ENCODE measurements at places on chromosomes 5 and 9.

GRCh38 chr9:22216730-22217172 lies 207.6 kb upstream of the CDKN2B start:
- no peak for DNase-seq

DNA sequence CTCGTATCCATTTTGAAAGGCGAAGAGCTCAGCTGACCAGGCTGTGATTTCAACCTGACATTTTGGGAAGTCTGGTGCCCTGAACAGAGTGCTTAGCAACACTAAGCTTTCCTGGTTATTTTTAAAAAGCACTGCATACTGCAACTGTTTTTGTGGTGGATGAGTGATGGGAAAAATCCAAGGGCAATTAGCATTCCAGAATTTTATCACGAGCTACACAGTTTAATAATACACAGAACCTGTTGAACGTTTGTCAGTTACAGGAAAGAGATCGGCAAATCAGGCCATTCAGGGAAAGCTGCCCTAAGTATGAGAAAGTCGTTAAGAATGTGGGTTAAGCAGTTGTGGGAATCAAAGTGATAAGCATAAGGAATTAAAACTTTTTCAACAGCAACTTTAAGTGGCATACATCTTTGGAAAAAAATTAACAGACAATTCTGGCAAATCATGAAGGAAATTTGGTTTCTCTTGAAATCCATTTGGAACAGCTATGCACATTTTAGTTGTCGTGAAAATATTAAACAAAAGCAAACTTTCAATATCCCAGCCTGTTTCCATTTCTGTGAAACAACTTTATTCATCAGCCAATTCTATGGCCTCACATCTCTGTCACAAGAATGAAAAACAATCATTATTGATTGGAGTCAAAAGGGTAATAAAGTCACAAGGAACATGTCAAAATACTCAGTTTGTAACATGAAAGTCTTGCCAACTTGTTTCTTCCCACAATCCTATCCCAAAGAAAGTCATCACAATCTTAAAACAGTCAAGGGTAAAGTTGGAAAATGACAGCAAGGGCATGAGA lies 25.7 kb downstream of the PUM3 start:
- no peak for DNase-seq

DNA sequence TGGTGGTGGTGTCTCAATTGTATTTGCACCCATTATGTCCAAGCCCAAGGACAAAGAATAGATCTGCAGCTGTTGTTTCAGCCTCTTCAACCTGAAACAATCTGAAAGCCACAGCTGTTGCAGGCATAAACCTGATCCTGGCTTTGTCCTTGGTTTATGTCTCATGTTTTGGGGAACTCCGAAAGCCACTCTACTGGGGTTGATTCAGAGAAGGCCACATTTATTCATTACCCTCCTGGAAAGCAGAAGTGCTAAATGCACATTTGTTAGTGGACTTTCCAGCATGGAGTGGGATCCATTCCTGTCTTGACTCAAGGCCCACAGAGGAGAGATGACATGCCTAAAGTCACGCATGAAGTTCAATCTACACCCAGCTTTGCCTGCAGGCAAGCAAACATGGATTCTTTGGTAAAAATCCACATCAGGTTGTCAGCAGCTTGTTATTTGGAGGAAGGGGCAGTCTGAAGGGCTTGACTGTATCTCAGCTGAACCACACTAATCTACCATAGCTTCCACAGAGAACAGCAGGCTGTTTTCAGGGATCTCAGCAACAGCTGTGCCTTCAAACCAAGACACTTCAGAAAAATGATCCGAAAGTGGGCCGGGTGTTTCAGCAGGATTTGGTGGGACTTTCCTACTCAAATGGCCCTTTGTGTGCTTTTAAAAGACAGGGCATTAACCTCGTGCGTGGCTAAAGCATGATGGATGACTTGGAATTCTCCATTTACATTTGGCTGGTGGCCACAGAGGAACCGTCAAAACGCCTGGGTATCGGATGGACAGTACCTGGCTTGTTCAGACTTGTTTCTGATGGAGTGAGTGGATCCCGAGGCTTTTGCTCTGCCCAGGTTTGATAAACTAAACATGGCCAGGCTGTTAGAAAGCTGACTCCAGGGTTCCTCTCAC lies 36.2 kb upstream of the ADAM19 start:
- no peak for DNase-seq

GRCh38 chr9:130346431-130346830 lies 80.9 kb downstream of the HMCN2 start:
- no peak for DNase-seq

DNA sequence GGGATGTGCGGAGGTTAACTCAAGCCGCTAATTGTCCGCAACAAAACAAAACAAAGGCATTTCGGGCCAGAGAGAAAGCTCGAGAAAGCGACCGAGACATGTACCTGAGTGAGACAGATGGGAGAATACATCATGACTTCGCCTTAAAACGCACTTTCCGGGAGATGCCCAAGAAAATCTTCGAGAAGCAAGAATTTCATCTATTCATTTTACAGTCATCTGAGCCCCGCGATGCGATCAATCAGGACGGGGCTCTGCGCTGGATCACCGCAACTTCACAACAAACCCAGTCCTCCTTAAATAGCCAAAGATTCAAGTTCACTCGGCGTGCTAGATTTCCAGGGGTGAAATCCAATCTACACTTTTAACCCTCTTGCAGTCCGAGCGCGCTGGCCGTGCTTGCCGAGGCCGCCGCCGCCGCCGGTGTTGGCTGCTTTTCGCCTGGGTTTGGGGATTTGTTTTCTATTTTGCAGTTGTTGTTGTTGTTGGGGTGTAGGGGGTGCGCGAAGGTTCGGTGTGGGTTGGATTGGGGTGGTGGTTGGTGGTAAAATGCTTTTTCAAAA lies 482 bp downstream of the NFIB start:
- no peak for DNase-seq

DNA sequence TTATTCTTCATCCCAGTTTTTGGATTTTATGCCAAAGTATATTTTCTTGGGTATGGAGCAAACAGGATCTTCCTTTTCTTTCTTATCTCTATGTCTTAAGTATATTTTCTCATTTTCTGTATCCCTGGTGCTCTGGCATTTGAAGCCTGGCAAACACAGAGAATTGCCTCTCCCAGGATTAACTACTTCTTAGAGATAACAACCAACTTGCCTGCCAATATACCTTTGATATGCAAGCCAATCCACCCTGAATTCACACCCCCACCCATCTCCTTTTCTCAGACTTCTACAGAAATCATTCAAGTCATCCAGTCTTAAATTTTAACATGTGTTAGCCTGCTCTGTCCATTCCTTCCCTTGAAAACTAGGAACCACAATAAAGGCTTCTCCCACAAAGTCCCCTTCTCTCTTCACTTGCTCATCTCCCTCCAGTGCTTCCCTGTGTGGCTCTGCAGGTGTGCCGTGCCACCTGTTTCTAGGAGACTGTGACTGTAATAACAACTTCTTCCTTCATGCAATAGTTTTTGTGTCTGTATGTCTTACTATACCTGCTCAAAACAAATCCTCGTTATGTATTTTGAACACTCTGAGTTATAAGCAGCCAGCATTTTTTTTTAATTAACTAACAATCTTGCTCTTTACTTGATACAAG lies 649.7 kb upstream of the RIOK2 start:
- no peak for DNase-seq

GRCh38 chr5:96807075-96807654 lies 580 bp downstream of the ERAP1 start:
- DNase-seq, result no peak

DNA sequence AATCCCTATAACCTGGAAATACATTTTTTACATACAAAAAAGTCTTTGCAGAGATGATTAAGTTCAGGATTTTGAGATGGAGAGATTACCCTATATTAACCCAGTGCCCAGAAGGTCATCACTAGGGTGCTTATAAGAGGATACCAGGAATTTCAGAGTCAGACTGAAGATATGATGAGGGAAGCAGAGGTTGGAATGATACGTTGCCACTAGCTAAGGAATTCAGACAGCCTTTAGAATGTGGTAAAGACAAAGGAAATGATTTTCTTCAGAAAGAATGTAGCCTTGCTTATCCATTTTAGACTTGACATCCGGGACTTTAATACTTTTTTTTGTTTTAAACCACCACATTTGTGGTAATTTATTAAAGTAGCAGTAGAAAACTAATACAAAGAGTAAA lies 2176.8 kb upstream of the C9orf72 start:
- no peak for DNase-seq

GRCh38 chr9:17387565-17387964 lies 191.3 kb upstream of the SH3GL2 start:
- no peak for DNase-seq

DNA sequence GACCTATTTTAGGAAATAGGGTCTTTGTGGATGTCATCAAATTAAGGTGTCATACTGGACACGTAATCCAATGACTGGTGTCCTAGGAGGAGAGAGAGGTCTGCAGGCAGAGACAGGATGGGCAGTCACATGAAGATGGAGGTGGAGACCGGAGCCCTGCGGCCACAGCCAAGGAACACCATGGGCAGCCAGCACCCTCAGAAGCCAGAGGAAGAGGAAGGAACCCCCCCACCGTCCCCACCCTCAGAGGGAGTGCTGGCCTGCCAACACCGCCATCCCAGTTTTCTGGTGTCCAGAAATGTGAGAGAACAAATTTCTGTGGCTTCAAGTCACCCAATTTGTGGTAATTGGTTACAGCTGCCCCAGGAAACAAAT lies 88.3 kb downstream of the NSUN2 start:
- DNase-seq, result no peak

DNA sequence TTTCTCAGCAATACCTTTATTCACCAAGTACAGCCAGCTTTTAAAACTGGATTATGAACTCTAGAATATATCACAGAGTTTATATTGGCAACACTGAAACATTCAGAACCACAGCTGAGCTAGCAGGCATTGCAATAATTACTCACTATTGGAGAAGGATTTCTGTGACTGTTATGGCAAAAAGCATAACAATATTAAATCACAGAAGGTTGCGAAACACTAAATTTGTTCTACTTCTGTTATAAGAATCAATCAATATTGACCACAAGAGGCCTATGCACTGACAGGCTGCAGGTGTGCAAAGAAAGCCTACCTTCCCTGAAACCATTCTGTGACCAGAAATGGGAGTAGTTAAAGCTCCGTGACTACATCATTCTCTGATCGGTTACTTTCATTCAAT lies 59.2 kb downstream of the AP3B1 start:
- DNase-seq, result no peak

GRCh38 chr9:73872701-73873100 lies 624.4 kb upstream of the RORB start:
- DNase-seq, result no peak

DNA sequence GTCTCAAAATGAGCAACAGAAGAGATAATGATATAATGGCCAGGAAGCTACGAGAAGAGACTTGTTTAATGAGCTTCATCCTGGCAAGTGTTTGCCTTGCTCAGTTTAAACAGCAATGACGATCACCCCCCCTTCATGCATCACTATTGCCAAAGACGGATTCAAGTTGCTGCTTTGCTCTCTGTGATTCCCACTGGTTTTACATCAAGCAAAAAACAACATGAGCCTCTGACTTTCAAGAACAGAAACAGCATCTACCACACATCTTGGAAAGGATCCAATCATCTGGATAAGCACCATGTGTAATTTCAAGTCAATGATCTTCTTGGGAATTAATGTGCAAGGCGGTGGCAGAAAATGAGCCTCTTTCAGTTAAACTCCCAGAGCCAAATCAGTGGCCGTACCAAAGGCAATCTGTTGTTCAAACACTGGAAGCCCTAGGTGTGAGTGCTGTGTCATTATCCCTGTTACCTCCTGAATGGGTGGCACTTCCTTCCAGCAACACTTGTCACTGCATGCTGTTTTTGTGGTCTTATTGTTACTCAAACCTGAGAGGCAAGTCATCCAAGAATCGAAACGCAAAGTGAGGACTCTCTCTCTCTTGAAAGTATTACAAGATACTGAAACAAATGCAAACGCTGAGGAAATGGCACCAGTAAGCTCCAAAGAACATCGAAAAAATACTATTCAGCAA lies 72.8 kb downstream of the MED27 start:
- no peak for DNase-seq

DNA sequence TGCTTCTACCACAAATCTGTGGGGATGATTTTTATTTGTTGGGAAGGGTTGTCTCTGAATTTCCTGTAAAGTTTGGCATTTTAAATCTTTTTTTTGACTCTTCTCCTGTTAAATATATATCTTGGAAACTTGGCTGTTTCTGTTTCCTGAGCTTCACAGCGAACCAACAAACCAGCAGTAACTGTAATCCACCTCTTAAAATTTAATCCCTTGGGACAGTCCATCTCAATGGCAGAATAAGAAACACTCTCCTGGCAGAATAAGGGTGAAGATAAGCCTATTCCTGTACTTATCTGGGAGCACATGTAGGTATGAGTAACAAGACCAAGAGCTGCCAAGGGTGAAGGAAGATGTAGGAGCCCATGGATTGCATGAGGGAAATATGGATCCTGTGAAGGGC lies 73.1 kb upstream of the RPS23 start:
- DNase-seq, result no peak

DNA sequence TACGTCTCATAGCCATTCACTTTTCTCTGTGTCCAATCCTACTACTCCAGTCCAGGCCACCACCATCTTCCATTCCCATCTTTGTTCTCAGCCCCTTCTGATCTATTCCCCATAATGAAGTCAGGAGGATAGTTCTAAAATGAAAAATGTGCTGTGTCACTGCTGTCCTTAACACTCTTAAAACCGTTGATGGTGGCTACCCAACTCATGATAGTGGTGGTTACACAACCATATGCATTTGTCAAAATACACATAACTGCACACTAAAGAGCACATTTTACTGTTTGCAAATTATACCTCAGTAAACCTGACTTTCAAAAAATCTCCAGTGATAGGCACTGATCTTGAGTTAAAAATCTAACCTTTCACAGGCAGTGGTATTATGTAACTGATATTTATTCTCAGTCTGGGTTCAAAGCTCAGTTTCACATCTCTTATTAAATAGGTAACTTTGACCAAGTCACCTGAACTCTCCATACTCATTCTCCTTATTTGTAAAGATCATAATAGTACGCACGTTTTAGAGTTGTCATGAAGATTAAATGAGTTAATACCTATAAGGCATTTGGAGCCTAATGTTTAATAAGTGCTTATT lies 24.6 kb upstream of the ADRB2 start:
- DNase-seq, result no peak

DNA sequence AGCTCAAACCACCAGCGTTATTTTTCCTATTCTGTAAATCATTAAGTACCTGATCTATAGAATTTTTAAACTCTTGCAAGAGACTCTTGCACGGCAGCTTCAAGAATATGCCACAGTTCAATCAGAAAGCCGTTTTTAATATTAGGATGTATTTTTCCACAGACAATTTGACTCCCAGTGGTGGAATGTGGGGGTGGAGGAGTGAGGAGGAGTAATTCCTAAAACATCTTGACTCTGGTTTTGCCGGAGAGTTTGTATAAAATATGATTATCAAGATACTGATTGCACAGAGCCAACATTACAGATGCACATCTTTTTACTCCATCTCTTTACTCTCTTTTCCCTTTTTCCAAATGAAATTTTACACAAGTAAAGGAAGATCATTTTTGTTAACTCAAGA lies 288.3 kb downstream of the ENC1 start:
- no peak for DNase-seq

DNA sequence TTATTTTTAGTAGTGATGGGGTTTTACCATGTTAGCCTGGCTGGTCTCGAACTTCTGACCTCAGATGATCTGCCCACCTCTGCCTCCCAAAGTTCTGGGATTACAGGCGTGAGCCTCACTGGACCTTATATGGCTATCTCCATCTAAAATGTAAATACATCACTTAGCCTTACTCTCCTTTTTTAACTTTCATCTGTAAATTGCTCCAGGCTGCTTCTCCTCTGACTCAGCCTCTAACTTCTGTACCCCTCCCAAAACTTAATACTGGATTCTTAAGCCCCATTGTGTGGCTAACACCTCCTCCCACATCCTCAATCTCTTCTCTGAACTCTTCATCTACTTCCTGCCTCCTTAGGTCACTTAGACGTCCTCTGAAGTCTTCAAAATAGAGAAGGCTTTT lies 4.0 kb downstream of the SNX30 start:
- peak; percentile 65 for DNase-seq
